Foreskin keratinocyte (primary cell): ENCODE measurements at places on chromosomes 4 and X. TPM values are rescaled to one million over a fixed set of nuclear protein-coding genes. Genes with fewer than 3 reads are reported as not detected.
A peak's percentile ranks its signal among the peaks of the same experiment; 100 is the strongest.

DNA sequence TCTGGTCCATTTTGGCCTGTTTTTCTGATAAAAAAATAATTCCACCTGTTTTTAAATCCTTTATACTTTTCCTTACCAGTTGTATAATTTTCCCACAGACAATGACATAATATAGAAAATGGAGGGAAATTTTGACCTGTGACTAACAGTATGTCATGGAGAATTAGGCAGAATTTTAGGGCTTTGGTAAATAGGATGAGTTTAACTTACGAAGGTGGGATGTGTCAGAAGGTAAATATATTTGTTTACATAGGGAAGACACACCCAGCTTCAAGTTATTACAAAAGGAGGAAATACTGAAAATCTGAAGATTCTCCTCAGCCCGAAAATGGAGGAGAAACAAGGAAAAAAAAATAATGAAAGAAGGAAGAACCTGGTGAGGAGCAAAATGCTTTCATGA, 64.6 kb upstream of the PPP3CA start:
- DNase-seq: no peak

DNA sequence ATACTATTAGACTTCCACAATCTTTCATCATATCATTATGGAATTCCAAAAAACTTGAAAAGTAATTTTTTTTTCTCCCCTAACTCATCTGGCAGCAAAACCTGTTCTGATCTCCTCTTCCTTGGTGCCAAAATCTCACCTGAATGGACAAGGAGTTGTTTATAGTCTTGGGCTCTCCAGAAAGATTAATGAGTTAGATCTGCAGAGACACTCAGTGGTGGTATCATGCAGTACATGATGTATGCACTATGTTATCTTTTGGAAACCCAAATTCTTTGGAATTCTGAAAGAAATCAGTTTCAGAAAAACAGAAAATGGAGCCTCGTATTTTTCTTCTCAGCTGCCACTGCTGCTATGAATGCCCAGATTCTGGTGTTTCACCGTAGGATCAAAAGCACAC, 11.7 kb downstream of the GPM6B start:
- no peak for DNase-seq

The ADH1A gene
- not detected in 2 replicates for polyA plus RNA-seq

The TRIML2 gene
- polyA plus RNA-seq: 18.3 and 48.9 TPM in 2 replicates

DNA sequence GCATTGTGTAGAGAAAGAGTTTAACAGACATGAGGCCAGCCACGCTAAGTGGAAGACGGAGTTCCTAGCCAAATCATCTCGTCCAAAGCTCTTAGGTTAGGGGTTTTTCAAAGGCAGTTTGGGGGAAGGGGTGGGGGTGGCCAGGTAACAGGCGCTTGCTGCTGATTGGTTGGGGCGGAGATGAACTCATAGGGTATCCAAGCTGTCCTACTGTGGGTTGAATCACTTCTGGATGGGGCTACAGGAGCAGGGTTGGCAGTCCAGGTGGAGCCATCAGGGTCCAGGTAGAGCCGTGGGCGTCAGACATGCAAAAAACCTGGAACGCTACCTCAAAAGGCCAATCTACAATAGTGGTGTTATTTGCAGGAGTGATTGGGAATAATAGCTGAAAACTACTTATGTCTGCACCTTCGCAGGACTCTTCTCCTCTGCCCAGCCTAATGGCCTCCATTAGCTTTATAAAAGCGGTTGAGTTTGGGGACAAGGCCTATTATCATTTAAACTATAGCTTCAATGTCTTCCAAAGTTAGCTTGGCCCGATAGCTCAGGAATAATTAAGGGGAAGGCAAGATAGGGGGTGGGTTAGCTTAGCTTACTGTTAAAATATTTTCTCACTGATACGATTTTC, 579.6 kb downstream of the NLGN4X start:
- DNase-seq: no peak

DNA sequence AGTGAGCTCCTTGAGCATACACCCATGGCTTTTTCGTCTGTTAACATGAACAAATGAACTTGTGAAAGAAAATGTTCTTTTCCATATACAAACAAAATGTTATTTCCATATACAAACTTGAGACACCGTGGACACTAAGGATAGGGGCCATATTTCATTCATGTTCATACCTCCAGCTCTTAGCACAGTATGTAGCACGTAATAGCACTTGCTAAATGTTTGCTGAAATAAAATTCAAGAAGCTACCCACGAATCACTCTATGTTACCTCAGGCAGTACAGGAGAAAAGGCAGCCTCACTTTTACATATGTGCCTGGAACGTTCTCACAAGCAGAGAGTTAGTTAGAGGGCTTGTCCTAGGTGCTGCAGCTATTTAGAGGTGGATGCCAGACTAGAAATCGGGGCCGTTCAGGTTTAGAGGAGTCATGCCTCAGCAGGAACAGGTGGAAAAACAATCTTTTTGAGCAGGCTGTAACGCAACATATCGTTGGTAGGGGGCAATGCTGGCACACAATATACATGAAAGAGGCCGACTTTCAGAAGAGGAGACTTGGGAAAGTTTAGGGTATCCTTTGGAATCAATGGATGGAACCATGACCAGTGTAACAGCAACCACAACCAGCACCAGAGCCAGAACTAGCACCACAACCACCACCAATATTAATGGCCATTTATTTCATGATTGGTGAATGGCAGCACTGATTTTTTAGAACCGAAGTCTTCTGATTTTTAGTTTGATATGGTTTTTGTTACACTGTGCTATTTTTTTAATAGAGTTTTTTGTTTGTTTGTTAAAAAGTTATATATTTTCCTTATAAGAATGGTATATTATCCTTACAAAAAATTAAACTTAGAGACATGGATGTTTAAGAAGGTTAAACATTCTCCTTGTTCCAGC, 14.8 kb upstream of the PAQR3 start:
- no peak for DNase-seq

DNA sequence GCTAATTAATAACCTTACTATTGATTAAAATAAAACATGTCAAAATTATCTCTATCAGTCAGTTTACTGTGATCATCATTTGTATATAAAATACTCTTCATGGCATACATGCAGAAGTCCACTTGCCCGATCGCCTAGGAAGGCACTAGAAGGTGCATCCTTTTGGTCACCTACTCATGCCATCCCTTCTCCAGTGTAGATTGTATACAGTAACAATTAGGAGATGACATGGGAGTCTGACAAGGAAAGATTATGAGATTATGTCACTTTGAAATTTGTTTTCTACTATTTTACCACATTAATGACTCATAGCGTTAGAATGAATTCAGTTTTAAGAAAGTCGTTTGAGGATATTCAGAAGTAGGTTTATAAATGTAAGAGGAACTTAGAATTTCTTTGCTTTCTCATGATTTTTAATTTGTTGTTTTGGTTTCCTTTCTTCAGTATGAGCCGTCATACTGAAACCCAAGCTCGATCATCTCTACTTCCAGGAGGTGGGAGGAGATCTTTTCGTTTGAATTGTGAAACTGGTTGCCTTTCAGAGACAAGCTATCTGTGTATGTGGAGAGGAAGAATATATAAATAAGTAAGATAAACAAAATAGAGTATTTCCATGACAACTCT, 51.1 kb upstream of the UNC5C start:
- DNase-seq: no peak

GRCh38 chr4:125313989-125314667, 627 bp upstream of the FAT4 start:
- DNase-seq: no peak

DNA sequence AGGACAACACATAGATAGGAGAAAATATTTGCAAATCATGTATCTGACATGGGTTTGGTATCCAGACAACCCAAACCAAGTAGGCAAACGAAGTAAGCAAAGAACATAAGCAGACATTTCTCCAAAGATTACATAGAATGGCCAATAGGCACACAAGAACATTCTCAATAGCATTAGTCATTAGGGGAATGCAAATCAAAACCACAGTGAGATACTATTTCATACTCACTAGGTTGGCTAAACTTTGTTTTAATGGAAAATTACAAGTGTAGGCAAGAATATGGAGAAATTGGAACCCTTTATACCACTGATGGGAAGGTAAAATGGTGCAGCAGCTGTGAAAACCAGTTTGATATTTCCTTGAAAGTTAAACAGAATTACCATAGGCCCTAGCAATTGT, 74.7 kb downstream of the CHRNA9 start:
- DNase-seq: peak; percentile 79

The ARL9 gene
- polyA plus RNA-seq: 0.94 and 1.5 TPM in 2 replicates

- DNase-seq: no peak
Observed at GRCh38 chr4:119020158-119020557, 115.5 kb upstream of the MYOZ2 start.

DNA sequence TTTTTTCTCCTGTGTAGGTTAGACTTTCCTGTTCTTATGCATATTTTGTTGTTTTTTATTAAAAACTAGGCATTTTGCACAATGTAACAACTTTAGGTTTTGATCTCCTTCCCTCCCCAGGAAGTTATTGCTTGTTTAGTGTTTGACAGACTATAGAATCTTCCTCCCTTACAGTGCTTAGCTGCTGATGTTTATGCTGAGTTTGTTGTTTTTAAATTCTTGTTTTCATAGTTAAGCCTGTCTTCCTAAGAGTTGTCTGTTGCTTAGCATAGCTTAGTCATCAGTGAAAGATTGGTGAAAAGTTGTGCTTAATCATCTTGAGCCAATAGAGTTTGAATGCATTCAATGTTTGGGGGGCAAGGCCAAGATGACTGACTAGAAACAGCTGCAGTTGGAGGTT, 157.5 kb downstream of the NKX6-1 start:
- no peak for DNase-seq

The HTRA3 gene
- not detected in 2 replicates for polyA plus RNA-seq

DNA sequence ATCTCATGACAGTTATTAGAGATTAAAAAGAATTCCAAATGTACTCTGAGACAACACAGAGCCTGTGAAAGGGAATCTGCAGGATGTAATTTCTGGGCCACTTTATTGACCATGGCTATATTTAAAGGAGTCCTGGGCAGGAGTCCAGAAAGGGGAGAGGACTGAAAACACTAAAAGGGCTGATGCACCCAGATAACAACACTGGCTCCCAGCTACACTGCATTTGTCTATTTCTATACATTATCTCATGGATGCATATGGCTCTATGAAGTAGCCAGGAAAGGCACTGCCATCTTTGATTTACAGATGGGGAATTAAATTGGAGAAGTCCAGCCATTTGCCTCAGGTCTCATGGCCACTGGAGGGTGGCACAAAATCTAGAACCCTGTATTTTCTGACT, 56.0 kb downstream of the MED28 start:
- DNase-seq: no peak
